ENCODE measurements at places on chromosomes 1 and 21.

DNA sequence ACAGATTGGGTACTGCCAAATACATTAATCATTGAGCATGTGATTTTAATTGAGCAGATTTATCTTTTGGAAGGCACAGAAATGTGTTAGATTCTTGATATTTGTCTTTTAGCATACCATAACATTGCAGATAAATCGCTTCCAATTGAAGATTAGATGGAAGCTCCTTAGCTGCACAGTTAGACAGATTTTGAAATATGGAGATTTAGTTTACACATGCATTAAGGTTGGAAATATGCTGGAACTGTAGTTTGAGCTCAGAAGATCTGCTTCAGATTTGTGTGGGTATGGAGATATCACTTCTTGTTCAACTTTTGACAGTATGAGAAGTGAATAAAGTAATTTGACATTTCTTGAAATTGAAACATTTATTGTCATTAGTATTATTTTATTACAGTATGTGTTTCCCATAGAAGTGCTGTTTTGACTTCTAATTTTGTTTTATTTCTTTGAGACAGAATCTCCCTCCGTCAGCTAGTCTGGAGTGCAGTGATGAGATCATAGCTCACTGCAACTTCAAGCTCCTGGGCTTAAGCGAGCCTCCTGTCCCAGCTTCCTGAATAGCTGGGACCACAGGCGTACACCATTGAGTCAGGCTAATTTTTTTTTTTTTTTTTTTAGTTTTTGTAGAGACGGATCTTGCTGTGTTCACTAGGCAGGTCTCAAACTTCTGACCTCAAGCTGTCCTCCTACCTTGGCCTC is 29.1 kb downstream of the THRAP3 start:
- DNase-seq = no peak

- no peak for DNase-seq
These were observed 9.3 kb upstream of the CNR2 start for GRCh38 chr1:23922321-23922943.

- DNase-seq = no peak
These were observed 25.5 kb upstream of the CYP2J2 start for GRCh38 chr1:59952065-59952464.

- no peak for DNase-seq
These were observed 83.0 kb downstream of the RYR2 start for GRCh38 chr1:237124856-237125462.

GRCh38 chr1:224357626-224358124 is 996 bp downstream of the CNIH4 start:
- DNase-seq = no peak

DNA sequence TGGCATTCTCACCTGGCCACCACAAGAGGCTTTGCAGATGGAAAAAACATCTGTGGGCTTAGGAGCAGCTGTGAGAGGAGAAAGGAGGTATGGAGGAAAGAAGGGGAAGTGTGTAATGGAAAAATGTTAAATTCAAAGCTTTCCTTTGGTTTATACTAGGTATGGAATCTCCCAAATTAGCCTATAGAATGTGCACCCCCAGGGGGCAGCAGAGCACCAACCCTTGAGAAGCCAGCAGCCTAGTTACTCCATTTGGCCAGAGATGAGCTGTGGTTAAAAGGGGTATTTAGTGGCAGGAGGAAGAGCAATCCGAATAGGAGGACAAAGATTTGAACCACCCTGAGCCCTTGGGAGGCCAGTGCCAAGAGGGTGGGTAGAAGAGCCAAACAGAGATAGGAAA is 97.5 kb upstream of the CTTNBP2NL start:
- no peak for DNase-seq

DNA sequence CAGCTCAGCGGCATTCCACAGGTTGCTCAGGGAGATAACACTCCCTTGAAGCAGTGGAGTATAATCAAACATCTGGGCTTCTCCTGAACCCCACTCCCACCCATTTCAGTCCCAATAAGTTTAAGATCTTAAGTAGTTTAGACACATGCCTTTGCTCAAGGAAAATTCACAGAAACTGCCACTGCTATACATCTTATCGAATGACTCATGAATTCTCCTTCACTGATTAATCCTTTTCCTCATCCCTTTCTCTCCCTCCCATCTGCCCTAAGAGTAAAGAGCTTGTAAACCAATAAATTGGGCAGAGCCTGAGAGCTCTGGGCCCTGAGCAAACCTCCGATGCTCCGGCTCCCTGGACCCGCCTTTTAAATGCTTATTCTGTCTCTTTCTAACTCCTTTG is 10.2 kb downstream of the VN1R5 start:
- DNase-seq = no peak

DNA sequence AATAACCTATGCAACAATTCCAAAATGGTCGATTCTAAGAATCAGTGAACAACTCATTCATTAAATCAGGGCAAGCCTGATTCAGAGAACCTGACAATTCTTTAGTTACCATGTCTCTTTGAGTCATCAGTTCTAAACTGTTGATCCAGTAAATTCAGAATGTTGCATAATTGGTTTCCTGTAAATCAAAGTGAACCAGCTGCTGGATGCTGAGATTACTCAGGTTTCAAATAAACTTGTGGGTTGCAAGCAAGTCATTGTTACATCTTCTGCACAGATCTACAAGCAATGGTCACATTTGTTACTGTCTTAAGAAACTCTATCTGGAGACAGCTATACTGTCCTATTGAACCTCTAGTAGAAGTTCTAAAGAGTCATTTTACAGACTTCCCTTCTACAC is 16.5 kb downstream of the PLA2G2D start:
- no peak for DNase-seq

DNA sequence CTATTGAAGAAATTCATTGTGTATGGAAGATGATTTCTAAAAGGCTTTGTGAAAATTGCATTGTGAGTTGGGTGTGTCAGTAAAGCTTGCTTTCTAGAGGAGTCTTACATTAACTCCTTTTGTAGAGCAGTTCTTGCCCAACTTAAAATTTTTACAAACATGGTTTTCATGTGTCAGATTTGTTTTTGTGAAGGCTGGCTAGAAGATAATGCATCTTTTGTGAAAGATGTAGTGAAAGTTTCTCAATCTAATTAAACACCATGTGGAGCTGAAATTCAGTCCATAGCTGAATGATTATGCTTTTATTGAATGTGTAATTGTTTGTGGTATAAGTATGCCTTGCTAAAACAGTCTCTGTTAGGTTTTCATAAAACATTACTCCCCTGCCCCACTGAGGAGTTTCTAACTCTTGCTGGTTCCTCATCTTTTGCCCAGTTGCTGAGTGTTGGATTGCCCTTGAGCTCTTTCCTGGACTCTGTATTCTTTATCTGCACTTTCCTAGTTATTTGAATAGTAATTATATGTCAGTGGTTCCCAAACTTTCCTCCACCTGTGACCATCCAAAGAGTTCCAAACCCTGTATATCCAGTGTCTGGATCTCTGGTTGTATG is 38.0 kb downstream of the KCTD3 start:
- DNase-seq = no peak

GRCh38 chr1:7008331-7008730 is 223.1 kb downstream of the CAMTA1 start:
- no peak for DNase-seq

GRCh38 chr1:110787328-110788071 is 85.4 kb upstream of the CD53 start:
- DNase-seq = no peak

Data from stimulated activated CD8-positive, alpha-beta memory T cell treated with anti-CD3 and anti-CD28 coated beads, Interleukin-4, amount 100 ng/mL, for 4 hours (primary cell).